Cortex of kidney (tissue), 1 donor: ENCODE measurements at places on chromosomes 16 and 17.

GRCh38 chr17:77326636-77327035 is 185.9 kb downstream of the SEC14L1 start:
- no peak for DNase-seq

- DNase-seq = no peak
Measured at GRCh38 chr17:63398680-63399079, 47.4 kb downstream of the CYB561 start.

DNA sequence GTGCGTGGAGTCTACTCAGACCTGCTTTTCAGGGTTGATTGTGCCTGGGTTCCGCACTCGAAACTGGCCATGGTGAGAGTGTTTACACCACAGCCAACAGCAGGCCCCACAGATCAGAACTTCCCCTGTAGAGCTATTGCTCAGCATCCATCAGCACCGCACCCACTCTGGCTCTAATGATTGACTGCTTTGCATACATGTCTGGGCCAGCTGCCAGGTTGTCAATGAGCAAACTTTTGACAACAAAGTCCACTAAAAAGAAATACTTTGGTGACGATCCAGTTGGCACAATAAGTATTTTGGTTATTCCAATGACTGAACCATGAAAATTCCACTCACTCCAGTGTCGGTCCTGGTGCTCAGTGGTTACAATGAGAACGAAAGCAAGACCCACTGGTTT is 190.7 kb downstream of the FOXL1 start:
- no peak for DNase-seq

GRCh38 chr17:16100737-16101400 is 101.2 kb downstream of the TTC19 start:
- no peak for DNase-seq

DNA sequence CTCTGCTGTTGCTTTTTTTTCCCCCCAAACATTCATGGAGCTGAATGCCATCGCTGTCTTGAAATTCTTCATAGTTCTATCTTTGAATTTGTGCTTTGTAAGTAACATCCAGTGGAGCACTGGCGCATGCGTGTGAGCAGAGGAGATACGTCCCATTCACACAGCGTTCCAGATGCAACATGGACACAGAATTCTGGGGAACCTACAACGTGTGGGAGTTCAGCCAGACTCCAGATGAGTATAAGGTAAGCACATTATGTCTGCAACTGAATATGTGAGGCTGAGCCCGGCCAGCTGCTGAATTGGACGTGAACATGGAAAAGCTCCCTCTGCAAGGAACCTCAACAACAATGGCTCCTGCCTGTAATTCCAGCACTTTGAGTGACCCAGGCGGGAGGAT is 4.3 kb upstream of the ATP1B2 start:
- DNase-seq = no peak

DNA sequence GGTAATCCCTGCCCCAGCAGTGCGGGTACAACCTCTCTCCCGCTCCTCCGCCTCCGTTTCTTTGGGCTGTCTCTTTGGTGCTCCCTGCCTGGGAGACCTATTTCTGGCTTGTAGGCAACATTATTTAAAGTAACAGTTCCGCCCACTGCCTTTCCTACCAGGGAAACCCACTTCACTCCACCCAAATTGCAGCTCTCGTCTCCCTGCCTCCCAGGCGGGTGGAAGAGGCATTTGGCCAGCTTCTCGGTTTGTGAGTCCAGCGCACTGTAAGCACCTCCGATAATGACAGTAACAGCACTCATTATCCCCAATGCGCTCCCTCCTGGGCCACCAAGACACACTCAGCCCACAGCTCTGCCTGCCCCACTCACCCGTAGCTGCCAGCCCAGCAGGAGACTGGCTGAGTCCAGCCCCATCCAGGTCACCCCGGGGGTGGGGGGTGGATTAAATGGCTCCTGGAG is 165.1 kb upstream of the CDC42EP4 start:
- DNase-seq = no peak

DNA sequence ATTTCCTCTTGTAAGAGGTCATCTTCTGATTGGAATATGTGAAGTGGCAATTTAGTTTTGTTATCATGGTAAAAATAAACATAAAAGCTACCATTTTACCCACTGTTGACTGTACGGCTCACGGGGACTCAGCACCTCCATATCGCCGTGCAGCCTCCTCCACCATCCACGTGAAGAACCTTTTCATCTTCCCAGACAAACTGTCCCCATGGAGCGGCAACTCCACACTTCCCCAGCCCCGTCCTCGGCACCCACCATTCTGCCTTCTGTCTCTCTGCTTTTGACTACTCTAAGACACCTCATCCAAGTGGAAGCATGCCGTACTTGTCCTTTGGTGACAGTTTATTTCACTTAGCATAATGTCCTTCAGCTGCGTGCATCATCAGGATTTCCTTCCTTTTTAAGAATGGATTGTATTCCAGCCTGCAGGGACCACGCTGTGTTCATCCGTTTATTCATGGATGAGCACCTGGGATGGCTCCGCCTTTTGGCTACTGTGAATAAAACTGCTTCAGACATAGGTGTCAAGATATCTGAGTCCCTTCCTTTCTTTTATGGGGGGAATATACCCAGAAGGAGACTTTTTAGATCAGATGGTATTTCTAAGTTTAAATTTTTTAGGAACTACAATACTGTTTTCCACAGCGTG is 14.3 kb downstream of the FBXO31 start:
- no peak for DNase-seq

- no peak for DNase-seq
Measured at GRCh38 chr16:79897453-79898146, 297.1 kb upstream of the MAF start.

GRCh38 chr16:53614346-53614745 is 89.3 kb downstream of the RPGRIP1L start:
- DNase-seq = no peak

GRCh38 chr16:79752396-79752795 is 151.9 kb upstream of the MAF start:
- DNase-seq = no peak

DNA sequence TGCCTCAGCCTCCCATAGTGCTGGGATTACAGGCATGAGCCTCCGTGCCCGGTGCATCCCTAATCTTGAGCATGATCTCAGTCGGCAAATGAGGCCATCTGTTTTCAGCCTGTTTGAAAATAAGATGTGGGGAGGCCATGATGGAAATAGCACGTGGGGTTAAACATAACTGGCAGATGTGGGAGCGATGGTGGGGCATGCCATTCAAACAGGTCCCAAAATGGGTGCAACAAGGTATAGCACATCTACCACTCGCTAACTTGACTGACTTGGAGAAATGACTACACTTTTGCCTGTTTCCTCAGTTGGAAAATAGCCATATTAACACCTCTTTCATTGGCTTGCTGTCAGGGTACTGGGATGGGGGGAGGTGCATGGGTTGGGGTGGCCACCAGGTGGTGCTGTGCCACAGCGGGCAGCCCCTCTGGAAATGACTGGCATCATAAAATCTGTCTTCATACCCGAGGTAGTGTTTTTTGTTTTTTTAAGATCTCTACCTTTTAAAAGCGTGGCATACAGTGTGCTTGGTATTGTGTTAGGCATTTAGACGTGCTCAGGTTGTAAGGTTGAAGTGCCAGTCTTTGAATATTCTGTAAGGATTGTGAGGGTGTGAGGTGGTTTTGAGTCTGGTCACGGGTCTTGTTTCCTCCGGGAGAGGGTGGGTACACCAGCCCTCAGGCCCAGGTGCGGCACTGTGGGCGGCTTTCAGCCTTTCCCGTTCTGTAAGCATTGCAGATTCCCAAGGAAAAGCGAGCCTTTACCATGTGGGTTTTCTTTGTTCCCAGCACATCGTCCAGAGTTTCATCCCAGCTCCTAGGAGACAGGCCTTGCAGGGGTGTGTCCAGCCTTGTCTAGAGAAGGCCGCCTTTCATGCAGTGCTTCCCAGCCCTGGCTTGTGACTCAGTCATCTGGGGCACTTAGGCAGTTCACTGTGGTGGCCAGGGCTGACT is 2.9 kb upstream of the TTYH2 start:
- DNase-seq = no peak

DNA sequence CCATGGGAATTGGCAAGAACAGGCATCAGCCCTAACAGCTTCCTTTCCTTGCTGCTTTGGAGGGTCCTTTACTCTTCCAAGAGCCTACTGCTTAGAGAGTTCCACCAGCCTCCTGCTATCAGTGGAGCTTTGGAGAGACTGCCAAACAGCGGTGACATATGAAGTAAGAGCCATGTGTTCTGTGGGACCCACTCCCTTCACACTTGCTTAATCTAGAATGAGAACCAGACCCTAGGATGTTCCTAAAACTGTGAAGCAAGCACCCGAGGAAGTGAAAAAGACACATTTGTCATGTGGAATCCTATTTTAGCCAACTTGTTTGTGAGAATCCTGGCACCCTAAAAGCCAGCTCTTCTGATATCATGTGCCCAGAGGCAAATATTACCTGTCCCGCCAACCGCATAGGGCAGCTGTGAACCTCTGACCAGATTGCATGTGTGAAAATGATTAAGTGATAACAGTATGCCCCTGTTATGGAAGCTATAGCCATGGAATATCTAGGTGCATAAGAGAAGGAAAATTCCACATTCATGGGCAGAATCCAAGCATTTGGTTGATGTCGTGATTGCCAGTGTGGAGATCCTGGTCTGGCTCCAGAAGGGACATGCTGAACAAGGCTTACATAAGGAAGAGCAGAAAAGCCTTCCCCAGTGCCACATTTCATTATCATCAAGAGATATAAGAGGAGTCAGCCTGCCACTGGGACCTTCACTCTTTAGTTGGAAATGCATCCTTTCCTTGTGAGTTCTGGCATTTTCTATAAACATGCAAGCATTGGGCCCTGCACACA is 18.7 kb downstream of the RCVRN start:
- no peak for DNase-seq
